ENCODE measurements at places on chromosomes 16 and 17.

DNA sequence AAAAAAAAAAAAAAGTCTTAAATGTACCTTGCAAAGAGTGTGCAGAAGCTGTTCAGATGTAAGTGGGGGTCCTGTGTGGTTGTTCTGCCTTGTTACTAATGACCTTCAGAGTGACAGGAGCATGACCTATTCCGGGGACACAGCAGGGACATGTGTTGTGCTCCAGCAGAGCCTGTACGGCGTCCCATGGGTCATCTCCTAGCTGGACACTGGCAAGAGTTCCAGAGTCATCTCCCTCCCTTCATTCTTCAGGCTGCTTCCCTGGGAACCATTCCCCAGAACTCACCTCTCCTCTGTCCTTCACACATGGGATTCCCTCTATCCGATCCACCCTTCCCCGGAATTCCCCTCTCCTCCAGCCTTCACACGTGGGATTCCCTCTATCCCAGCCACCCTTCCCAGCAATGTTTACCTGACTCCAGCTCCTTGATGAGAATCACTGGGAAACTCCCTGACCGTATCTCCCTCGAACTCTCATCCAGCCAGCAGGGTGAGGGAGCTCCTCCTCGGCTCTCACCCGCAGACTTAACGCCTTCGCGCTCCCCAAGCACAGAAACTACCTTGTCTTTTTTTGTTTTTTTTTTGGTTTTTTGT is 85.8 kb downstream of the MRM3 start:
- DNase-seq, result no peak

- DNase-seq, result no peak
These were observed 113.9 kb upstream of the ADAMTS18 start for GRCh38 chr16:77548766-77549165.

GRCh38 chr17:42288803-42289610 is 709 bp downstream of the STAT5A start:
- peak; percentile 70 for DNase-seq

GRCh38 chr16:69888005-69888590 is 63.0 kb upstream of the CLEC18A start:
- no peak for DNase-seq

GRCh38 chr17:72332367-72332766 is 211.5 kb downstream of the SOX9 start:
- DNase-seq, result no peak

- no peak for DNase-seq
These were observed 24.8 kb upstream of the NAGS start for GRCh38 chr17:43979671-43980070.

DNA sequence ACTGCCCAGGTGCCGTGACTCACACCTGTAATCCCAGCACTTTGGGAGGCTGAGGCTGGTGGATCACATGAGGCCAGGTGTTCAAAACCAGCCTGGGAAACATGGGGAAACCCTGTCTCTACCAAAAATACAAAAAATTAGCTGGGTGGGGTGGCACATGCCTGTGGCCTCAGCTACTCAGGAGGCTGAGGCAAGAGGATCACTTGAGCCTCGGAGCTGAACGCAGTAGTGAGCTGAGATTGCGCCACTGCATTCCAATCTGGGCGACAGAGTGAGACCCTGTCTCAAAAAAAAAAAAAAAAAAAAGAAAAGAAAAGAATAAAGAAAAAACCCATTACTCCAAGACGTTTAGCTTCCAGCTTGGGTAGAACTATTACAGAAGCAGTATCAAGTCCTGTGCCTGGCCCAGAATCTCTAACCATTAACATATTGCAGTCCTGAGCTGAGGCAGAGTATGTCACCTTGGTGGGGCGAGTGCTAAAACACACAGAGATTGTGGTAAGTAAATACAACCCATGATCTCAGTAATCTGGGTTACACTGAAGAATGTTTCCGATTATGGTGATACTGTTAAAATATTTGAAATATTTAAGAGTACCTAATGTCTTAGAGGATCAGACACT is 23.2 kb upstream of the CFAP20 start:
- DNase-seq, result no peak

DNA sequence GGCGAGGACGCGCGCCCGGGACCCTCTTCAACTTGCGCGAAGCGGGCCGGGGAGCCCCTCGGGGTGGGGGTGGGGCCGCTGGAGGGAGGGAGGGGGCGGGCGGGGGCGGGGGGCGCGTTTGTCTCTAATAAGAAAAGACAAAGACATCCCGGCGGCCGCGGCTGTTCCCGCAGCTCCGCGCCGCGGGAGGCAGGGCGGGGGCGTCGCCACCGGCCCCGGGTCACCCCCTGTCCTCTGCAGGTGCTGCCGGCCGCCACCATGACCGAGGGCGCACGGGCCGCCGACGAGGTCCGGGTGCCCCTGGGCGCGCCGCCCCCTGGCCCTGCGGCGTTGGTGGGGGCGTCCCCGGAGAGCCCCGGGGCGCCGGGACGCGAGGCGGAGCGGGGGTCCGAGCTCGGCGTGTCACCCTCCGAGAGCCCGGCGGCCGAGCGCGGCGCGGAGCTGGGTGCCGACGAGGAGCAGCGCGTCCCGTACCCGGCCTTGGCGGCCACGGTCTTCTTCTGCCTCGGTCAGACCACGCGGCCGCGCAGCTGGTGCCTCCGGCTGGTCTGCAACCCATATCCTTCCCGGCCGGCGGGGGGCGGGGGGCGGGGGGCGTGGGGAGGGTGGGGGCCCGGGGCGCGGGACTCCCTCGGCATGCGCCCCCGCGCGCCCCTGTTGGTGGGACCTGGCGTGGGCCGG is 714 bp downstream of the CACNA1H start:
- DNase-seq, result no peak

DNA sequence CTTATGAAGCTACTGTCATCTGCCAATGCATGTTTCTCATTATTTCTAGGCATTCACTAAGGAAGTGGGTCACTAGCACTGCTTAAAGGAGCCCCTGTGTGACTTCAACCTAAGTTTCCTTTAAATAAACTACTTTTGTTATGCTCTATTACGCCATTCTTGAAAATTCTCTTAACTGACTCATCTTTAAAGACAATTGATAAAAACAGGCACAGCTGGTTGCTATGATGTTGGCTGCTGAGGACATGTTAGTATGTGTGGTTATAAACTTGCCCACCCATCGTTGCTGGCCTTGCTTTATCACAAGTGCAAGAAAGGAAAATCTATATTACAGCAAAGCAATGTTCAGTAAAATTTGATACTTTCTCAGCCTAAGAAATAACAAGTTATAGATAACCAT is 75.8 kb upstream of the CNTNAP4 start:
- DNase-seq, result no peak

DNA sequence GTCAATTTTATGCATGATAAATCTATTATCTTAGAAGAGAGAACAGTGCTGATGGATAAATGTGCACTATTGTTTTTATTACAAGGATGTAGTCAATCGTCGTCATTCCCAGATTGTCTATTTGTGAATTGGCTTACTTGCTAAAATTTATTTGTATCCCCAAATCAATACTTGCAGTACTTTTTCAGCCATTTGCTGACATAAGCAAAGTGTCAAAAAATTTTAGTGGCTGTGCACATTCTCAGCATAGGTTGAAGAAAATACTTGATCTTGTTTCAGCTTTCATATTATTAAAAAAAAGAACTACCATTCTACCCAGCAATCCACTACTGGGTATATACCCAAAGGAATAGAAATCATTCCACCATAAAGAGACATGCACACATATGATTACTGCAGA is 477.9 kb upstream of the CA10 start:
- DNase-seq, result no peak

DNA sequence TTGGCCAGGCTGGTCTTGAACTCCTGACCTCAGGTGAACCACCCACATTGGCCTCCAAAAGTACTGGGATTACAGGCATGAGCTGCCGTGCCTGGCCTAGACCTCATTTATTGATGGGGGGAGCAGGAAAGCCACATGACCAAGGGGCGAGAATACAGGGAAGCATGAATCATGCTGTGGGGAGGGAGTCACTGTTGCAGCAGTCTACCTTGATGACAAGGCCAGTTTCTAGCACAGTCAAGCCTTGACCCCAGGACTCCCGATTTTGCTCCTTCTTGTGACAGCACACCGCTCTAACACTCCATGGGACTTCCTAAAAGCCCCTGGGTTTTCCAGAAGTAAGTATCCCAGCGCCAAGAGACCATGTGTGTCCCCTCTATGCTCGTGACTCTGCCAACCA is 42.9 kb upstream of the IRF8 start:
- no peak for DNase-seq

DNA sequence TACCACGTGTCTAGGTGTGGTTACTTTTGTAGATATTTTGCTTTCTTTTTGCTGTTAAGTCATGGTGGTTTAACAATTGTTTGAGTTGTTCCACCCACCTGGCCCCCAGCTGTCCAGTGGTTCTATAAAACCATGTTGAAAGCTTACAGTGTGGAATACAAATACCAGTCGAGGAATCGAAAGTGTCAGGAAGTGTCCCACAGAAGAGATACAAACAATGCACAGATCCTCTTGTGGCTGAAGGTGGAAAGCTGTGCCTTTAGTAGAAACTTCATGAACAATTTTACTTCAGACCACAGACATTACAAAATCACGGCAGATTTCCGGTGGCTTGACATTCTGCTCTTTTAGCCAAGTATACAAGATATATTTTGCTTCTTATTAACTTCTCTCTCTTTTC is 782.4 kb upstream of the SOX9 start:
- no peak for DNase-seq

GRCh38 chr17:44333371-44333770 is 8.7 kb upstream of the SLC25A39 start:
- DNase-seq, result no peak

GRCh38 chr16:68700831-68701230 is 36.3 kb upstream of the CDH1 start:
- no peak for DNase-seq

GRCh38 chr17:39740357-39741111 is 2.8 kb downstream of the GRB7 start:
- peak; percentile 39 for DNase-seq

DNA sequence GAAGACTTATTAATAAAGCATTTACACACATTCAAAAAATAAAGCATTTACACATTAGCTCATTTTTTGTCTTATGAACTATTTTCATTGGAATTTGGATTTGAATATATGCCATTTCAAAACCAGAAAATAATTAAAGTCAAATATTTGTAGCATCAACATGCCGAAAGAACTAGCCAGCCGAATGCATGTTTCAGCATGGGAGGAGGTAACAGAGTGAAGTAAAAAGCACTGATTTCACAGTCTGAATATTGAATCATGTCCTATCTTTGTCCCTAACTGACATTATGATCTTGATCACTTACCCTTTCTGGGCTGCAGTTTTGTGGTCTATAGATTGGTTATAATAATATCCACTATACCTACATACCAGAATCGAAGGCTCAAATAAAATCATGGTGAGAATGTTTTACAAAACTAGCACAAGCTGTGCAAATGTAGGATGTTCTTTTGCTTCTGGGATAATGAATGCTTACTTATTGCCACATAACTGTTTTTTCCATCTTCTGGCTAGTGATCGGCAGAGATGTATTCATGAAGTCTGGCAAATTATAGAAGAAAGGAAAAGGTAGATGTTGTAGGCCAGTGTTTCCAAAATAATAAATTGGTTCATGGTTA is 84.7 kb downstream of the TUBD1 start:
- no peak for DNase-seq

DNA sequence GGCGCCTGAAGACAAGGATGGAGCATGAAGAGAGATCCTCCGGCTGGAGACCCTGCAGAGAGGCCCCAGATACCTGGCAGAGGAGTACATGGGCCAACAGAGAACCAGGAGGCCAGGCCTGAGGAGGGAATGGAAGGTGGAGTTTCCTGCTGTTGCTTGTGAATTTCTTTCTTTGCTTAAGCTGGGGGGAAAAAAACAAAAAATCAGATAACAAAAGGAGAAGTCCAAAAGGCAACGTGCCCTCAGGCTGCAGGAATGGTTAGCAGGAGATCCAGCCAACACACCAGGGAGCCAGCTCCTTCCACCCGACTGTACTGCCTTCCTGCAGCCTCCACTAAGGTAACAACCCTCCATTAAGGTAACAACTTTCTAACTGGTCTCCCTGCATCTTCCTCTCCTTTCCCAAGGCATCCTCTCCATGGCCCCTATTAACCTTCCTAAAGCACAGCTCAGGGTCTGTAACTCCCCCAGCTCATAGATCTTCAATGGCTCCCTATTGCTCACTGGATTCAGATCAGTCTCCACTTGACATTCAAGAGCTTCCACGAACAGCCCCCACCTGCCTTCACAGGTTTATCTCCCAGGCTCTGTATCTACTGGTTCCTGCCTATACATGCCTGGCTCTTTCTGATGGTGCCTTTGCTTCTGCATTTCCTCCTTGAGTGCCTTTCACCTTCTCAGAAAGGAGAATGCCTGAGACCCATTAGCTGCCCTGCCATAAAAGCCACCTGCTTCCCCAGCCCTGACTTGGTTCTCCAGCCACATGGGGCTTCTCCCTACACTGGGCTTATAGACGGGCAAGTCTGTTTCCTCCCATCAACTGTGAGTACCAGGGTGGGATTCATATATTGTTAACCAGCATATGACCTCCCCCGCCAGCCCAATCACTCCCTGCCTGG is 725 bp upstream of the ARL5C start:
- DNase-seq, result peak; percentile 89

DNA sequence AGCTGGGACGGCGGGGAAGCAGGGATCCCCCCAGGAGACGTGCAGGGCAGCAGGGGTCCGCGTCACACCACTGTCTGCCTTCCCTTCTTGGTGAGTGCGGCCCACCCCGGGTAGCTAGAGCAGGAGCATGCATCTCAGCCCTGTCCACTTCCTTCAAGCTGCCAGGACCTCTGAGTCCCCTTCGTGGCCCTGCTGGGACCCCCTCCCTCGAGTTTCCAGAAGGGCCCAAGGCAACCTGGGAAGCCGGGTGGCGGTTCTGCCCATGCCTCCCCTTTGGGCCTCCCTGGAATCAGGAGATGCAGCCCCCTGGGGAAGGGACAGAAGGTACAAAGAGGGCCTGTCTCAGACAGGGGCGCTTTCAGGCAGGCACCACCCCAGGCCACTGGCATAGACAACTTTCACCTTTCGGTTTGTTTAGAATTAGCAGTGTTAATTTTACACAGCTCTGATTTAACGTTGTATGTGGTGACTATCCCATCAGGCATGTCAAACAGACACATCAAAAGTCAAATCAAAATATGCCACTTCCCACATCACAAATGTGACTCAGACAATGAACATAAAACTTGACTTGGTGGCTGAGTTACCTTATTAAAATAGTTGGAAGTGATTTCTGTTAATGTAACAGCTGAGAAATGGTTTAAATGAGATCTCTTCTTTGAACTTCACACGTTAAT is 94.5 kb upstream of the METRNL start:
- DNase-seq, result no peak

DNA sequence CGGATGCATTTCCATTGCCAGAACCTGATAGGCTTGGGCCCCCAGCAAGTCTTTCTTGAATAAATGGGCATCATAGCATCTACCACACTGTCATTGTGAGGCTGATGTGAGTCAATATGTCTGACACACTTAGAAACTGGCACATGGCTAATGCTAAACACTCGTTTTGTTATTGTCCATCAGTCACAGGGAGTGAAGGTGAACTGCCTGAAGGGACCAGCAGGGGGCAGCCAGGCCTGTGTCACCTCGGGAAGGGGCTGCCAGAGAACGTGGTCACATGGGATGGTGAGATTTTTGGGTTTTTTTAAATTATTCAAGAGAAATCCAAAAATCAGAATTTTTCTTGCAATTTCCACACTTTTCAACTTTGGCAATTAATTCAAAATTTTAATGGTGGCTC is 831 bp upstream of the RCVRN start:
- peak; percentile 38 for DNase-seq

All from KBM-7 (cell line).